Motor neuron (in vitro differentiated cells): ENCODE measurements at places on chromosomes 3 and 15.
A peak's percentile ranks its signal among the peaks of the same experiment; 100 is the strongest.

DNA sequence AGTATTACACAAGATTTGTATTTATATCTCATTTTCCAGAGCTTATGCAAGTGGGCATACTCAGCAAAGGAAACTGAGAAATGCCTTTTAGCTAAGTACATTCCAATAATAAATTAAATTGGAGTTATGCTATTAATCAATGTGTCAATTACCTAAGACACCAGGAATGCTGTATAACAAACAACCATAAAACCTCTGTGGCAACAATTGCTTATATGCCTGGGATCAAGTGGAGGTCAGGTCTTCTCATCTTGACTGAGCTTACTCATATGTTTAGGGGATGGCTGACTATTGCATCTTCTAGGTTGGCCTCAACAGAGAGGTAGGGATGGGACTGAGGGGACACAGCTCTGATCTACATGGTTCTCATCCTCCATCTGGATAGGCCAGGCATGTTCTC is 30.7 kb downstream of the CD200R1L start:
- no peak for ATAC-seq

GRCh38 chr3:46114323-46114988 is 87.2 kb upstream of the XCR1 start:
- ATAC-seq = no peak

GRCh38 chr15:62190274-62190673 is 25.2 kb upstream of the C2CD4B start:
- ATAC-seq = peak; percentile 69

DNA sequence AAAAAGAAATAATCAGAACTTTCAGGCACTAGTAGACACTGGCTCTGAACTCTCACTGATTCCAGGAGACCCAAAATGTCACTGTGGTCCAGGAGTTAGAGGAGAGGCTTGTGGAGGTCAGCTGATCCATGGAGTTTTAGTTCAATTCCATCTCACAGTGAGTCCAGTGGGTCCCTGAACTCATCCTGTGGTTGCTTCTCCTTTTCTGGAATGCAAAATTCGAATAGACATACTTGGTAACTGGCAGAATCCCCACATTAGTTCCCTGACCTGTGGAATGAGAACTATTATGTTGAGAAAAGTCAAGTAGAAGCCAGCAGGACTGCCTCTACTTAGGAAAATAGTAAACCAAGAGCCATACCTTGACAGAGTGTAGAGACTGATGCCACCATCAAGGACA is 87.3 kb upstream of the OXTR start:
- no peak for ATAC-seq

DNA sequence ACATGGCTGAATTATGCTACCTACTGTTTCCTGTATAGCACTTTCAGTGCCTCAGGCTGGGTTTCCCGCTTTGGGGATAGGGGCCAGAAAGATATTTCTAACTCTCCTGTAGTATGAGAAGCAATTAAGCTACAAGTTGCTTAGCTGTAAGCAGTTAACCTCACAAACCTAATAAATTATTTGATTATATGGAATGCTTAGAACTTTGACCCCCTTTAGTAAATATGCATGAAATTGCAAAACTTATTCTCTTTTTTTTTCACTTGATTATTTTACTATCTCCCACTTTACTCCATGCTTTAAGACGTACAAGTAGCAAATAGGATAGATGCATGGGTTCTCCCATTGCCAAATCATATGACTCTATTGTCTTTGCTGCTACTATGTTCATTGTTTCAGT is 27.5 kb upstream of the CHMP2B start:
- ATAC-seq = no peak

DNA sequence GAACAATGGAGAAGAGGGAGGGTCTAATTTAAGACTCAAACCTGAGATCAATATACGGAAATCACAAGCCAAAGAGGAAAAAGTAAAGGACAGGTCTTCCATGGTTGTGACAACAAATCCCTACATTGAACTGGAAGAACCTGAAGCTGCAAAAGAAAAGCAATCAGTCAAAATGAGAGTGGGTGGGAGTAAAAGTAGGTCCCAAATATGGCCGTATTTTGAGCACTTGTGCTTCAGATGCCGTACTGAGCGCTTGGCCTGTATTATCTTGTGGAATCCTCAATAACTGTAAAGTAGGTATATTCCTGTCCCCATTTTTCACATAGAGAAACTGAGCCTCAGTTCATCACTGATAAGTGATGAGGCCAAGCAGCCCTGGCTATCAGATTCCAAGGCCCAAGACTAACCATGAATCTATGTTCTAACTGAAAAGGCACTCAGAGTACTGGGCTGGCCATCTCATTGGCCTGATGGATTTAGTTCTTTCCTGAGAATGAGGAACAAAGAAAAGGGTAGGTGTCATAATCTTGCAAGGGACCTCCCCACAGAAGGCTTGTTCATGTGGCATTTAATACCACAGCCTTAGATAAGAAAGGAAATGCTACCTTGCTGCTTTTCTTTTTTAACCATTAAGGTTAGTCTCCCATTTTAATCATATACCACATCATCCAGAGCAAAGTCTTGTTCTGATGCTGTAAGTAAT is 52.5 kb downstream of the LRRN1 start:
- no peak for ATAC-seq

- ATAC-seq = no peak
Measured at GRCh38 chr15:34047893-34048775, 9.1 kb upstream of the AVEN start.

DNA sequence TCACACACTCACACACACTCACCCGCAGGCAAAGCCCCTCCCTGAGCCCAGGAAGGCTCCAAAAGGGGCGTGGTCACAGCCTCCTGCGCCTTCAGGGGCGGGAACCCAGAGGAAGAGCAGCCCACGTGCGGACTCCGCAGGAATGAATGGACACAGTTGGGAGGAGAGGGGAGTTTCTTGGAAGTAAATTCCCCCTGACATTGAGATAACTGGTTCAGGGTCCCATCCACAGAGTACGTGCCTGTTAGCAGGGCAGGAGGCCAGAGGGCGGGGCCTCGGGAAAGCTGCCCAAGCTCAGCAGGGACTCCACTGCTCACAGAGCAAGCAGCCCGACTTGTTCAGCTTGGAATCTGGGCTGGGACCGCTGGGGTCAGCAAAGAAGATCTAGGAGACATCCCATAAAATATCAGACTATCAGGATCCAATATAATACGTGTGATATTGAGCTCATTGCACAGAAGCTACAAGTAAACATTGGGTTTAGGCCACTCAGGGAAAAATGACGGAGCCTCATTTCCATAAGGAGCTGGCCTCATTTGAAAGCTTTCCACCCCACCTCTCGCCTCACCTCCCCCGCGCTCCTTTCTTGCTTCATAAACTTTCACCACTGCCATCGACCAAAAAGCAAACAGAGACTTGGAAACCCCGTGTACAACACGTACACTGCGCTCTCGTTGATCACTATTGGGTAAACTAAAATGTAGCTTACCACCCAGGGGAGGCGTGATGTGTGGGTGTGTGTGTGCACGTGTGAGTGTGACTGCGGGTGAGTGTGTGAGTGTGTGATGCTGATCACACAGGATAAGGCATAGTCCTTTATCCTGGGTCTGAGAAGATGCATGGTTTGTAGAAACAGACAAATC is 36.0 kb downstream of the TM2D3 start:
- ATAC-seq = peak; percentile 88

GRCh38 chr15:56058986-56059385 is 65.6 kb upstream of the NEDD4 start:
- ATAC-seq = peak; percentile 31

GRCh38 chr15:95405447-95405846 is 925.1 kb upstream of the NR2F2 start:
- no peak for ATAC-seq

GRCh38 chr15:62824111-62825015 is 218.2 kb upstream of the TPM1 start:
- ATAC-seq = no peak

DNA sequence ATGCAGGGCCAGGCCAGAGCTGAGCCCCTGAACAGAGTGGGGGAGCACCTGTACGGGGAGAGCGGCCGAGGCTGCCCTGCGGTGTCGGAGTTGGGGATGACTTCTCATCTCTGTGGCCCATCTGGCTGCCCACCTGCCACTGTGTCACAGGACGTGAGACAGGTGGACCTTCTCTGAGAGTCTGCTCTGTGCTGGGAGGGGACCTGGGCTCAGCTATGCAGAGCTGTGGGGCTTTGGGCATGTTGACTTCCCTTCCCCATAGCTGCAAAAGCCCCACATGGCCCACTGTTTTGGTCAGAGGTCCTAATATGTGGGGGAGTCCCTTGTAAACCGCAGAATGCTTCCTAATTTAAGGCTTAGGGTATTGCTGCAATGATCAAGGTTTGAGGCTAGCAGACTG is 68.0 kb upstream of the TRPM1 start:
- no peak for ATAC-seq

DNA sequence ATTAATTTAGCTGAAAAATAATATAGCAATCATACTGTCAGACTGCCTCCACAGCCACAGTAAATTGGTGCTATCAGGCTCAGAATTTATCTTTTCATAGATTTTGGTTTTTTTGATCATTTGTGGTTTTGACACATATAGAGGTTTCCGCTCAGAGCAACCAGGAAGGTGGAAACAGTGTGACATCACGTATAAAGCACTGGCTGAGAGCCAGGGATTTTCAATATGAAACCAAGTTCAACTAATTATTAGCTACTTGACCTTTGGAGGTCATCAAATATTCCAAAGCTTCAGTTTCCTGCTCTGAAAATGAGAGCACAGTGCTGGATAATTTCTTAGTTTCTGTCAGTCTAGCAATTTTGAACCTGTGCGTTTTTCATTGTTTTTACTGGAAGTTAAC is 433.8 kb upstream of the SUCLG2 start:
- ATAC-seq = no peak

GRCh38 chr3:170058127-170058526 is 20.3 kb downstream of the GPR160 start:
- ATAC-seq = no peak

DNA sequence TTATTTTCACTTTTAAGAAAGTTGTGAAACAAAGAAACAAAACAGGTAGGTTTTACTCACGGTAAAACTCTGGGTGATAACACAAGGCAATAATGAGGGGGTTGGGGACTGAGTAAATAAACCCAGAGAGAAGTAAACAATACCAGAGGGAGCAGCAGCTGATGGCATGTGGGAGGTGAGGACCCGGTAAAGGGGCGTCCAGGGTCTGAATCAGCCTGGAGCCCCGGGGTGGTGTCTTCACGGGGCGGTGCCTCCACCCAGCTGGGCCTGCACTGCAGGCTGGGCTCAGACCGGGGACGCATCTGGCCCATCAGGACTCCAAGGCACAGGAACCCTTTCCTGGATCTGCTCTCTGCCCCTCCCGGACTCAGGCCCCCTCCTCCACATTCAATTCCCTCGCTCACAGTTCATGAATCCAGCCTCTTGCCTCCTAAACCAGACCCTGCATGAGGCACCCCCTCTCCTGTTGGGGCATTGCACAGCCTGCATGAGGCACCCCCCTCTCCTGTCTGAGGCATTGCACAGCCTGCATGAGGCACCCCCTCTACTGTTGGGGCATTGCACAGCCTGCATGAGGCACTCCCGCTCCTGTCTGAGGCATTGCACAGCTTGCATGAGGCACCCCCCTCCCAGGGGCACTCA is 73.9 kb upstream of the MFGE8 start:
- peak; percentile 19 for ATAC-seq

- ATAC-seq = no peak
Measured at GRCh38 chr3:197798863-197799262, 7.8 kb downstream of the LRCH3 start.

DNA sequence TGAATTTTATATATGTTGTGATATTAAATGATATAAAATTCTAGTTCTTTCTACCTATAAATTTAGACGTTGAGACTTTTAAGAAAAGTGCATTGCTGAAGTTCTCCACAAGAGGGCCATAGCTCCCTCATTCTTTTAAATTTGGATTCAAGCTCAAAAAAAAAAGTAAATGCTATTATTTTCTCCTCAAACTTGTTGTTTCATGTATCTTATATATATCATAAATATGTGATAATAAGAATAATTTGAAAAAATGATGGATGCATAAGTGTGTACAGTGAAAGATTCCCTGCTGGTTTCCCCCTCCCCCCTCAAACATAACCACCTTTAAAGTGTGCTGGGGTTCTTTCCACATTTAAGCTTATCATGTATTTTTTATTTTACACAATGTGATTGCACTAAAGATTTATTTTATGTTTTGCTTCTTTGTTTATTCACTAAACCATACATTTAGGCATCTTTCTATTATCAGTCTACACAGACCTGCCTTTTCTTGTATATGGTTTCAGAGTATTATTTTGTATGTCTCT is 769.4 kb upstream of the GOLIM4 start:
- no peak for ATAC-seq

- no peak for ATAC-seq
Measured at GRCh38 chr3:4749567-4750002, 229.7 kb upstream of the BHLHE40 start.

GRCh38 chr3:170585937-170586310 is at the start of gene SLC7A14:
SLC7A14 (minus strand) TSS chr3:170586075; CDS start chr3:170526936, 59,139 bp downstream.
- peak; percentile 73 for ATAC-seq
